ENCODE measurements at places on chromosomes 16 and 17.
A peak's percentile ranks its signal among the peaks of the same experiment; 100 is the strongest.

DNA sequence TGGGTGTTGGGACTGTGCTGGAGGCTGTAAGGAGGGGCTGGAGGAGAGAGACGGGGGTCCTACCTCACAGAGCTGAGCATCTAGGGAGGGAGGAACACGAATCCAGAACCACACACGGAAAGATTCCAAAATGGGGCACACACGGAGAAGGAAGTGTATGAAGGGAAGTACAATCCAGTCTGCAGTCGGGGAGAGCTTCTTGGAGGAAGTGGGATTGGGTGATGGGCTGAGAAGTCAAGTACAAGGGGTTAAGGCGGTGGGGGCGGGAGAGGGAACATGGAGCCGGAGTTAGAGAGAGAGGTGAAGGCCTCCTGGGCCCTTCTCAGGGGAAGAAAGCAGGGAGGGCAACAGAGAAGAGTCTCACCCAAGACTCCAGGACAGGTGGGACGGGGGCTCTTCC, 107.5 kb upstream of the CREBBP start:
- DNase-seq, result no peak

DNA sequence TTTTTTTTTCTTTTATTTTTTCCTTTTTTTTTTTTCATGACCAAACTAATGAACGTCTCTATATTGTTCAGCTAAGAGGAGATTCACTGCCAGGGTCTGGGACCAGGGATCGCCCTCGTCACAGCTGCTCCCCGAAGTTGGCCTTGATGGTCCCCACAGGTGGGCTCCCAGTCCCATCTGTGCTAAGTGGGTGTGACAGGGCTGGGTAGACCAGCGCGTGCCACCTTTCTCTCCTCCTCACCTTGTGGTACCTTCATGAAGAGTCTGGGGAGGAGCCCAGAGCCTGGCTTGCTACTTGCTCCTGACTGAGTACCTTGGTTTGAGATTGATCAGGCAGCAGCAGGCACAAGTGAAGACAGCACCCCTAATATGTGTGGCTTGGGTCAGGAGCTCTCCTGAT, 6.5 kb upstream of the FOXF1 start:
- no peak for DNase-seq

DNA sequence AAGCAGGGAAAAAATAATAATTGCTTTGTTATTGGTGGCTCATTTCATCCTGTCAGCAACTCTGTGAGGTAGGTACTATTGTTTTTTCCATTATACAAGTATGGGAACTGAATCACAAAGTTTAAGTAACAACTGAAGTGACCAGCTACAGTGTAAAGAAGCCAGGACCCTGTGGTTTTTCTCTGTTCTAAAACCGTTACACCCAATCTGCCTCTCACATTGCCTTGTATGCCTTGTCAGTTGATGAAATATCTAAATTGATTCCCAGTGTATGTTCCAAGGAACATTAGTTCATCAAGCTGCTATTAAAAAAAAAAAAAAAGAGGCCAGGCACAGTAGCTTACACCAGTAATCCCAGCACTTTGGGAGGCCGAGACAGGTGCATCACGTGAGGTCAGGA, 5.4 kb downstream of the PIGL start:
- DNase-seq, result no peak

DNA sequence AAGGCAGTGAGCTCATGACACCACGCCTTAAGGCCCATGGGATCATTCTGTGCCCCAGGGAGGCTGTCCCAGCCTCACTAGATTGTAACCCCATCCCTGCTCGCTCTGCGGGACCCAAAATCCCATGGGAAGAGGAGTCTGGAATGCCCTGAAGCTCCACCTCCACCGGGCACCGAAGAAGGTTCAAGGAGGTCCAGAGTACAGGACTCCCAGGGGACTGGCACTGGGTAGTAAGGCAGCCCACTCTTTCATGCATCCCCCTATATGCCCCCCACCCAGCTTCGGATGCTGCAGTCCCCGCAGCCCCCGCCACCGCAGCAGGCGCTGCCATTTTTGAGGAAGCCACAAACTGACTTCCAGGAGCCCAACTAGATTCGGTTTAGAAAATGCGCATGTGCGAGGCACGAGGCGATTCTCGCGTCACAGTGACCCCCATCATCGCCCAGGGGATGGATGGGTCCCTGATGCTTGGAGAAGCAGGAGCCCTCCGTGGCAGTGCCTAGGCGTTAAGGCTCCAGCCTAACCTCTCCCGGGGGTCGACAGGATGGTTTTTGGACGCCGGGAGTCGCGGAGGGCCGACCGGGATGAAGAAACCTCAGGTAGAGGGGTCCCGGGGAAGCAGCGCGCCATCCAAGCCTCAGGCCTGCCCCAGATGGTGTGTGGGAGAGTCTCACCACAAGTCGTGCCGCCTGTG, 1681.0 kb downstream of the TP53TG3F start:
- DNase-seq, result no peak

GRCh38 chr16:77967054-77967904, 55.1 kb upstream of the CLEC3A start:
- no peak for DNase-seq

- DNase-seq, result no peak
These were observed 32.6 kb downstream of the PMP22 start for GRCh38 chr17:15232517-15232915.

- DNase-seq, result no peak
These were observed 56.9 kb upstream of the ALDH3A1 start for GRCh38 chr17:19805006-19805405.

- no peak for DNase-seq
These were observed 5.7 kb upstream of the MILR1 start for GRCh38 chr17:64443086-64443760.

DNA sequence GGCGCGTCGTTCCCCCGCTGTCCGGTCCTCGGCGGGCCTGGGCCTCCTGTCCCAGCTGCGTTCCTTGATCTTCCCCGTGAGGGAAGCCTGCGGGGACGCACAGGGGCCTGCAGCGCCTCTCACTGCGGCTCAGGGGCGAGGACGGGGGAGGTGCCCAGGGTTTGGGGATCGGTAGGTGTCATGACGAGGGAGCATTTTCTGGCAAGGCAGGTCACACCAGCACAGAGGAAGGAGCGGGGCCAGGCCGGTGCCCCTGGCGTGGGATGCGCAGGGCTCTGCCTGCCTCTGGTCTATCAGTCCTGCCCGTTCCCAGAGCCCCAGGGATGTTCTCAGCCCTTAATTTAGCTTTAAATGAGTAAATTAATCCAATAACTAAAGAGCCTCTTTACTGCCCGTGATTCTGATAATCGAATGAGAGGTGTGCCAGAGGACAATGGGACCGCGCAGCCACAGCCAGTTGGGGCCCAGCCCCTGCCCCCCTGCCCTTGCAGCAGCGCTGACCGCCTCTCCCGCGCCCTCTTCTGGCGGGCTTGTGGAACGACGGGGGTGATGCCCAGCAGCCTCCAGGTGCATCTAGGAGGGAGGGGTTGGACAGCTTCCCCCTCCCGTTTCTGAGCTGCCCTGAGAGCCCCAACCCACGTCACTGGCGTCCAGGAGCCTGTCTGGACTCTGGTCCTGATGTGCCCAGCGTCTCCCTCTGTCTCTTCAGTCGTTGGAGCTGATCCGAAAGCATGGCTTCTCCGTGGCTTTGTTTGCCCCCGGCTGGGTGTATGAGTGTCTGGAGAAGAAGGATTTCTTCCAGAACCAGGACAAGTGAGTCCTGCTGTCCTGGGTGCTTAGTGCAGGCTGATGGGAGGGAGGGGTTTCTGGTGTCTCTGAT, 7.9 kb downstream of the ENGASE start:
- peak; percentile 15 for DNase-seq

- DNase-seq, result no peak
These were observed 834 bp upstream of the TXNDC11 start for GRCh38 chr16:11743308-11744074.

DNA sequence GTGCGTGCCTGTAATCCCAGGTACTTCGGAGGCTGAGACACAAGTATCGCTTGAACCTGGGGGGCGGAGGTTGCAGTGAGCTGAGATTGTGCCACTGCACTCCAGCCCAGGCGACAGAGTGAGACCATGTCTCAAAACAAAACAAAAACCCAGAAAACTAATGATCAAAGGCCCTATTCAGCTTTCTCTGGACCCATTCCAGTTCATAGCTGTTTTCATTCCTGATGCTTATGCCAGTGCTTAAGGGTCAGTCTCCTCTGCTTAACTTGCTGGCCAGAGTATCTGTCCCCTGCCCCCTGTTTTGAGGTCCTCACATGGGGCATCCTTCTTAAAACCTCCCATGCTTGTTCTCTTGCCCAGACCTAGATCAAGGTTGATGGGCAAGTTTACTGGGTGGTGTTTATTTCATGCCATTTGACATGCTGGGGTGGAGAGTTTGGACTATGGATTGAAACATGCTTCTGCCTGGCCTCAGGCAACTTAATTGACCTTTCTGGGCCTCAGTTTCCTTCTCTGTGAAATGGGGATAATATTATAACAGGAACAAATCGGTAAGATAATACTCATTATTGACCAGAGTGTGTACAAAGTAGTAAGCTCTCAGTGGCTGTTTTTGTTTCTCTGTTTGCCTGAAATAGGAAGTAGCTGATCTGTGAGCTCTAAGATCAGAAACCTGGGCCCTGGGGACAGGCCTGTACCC, 369.8 kb downstream of the CPPED1 start:
- DNase-seq, result no peak

GRCh38 chr17:16258901-16259300, 41.9 kb downstream of the PIGL start:
- DNase-seq, result no peak

DNA sequence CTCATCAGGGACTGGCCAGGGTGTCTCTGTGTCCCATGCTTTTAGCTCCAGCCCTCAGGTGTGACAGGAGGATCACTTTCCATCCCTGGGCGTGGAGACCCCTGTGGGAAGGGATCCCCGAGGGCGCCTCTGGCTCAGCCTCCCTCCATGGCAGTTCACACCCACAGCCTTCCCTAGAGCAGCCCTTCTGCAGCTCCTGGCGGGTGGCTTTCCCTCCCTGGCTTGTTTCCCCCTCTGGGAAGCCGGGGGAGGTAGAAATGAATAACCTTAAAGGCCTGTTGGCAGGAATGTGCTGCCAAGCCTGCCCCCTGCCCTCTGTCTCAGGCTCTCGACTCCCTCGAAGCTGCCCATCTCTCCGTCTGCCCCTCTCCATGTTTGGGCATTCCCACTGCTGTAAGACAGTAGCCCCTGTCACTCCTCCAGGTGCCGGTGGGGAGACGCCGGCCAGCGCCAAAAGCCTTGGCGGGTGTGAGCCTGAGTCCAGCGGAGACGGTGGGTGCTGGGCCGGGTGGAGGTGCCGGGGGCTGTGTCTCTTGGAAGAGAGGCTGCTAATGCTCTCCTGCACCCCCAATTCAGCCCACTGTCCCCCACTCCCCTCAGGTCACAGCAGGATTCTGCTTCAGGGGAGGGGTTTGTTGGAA, 2.1 kb upstream of the ATP2A1 start:
- no peak for DNase-seq

GRCh38 chr17:29732209-29732608, 109.5 kb upstream of the CORO6 start:
- DNase-seq, result no peak

DNA sequence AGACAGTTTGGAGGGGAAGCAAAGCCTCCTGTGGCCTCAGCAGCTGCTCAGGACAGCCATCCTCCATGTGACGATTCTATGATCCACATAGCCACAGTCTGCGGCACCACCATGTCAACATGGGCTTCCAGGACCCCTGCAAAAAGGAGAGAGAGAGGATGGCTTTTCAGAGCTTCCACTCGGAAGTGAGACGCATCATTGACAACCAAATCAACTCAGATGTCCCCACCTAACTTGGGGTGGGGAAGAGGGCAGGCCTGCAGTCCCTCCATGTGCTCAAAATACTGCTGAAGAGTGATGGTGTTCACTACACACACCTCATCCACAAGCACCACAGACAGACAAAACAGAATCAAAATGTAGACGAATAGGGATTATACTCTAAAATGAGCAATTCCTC, 5.9 kb upstream of the METTL16 start:
- no peak for DNase-seq

DNA sequence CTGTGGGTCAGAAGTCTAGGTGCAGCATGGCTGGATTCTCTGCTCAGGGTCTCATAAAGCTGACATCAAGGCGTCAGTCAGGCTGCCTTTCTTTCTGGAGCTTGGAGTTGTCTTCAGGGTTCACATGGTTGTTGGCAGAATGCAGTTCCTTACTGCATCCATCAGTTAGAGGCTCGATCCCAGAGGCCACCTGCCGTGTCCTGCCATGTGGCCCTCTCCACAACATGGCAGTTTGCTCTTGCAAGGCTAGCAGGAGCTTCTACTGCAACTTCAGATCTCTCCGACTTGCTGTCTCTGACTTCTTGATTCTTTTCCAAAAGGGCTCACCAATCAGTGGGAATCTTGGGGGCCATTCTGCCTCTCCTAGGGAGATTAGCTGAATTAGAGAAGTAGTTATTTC, 11.9 kb downstream of the PITPNC1 start:
- no peak for DNase-seq

DNA sequence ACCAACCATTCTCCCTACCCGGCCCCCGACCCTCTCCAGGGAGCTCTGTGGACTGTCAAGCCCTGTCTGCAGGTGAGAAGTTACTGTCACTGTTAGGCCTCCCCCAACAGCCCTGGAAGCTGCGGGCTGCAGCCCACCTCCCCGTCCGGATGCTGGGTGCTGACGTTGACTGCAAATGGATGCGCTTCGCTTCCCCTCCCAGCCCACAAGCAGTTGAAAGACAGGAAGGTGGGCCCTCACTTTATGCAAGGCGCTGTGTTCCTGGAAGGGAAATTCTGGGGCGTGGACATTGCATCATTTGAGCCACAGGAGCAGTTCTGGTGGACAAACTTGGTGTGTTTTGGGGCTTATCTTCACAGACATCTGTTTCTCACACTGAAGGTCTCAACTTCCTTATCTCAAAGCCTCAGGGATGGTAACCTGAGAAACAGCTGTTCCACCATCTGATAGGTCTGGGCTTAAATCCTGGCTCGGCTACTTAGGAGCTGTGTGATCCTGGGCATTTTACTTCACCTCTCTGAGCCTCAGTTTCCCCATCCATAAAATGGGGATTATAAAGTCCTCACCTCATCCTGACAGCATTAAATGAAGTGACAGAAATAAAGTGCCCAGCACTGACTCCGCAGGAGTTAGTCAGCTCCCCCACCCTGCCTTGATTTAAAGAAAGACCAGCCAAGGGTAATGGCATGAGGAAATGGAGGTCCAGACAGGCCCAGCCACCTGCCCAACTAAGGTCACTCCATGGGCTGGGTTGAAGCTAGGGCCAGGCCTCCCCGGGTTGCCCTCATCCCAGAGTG, 4.6 kb upstream of the DRC7 start:
- DNase-seq, result no peak

GRCh38 chr16:81723098-81723723, 55.9 kb upstream of the PLCG2 start:
- DNase-seq, result no peak

DNA sequence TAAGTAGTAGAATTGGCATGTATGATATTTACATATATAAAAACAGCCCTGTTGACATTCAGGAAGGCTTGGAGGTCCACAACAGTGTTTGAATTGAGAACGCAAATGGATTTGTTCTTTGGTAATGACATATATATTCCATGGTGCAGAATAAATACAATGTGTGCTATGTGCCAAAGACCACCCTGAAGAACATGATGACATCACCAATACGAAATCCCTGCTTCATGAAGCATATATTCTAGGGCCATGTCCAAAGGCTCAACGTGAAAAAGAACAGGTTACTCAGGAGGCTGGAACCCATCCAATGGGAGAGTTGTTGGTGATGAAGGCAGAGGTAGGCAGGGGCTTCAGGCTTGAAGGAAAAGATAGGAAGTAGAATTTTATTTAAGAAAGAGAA, 423.9 kb upstream of the MAF start:
- no peak for DNase-seq

- DNase-seq, result peak; percentile 22
These were observed 33.5 kb downstream of the SMURF2 start for GRCh38 chr17:64628641-64629040.

Data from stimulated activated CD4-positive, alpha-beta T cell treated with anti-CD3 and anti-CD28 coated beads, Interleukin-15, amount 100 ng/mL, for 48 hours (primary cell).